ENCODE measurements at places on chromosomes 16 and 17.

- DNase-seq = no peak
These were observed 42.5 kb downstream of the YPEL2 start for GRCh38 chr17:59373882-59374495.

DNA sequence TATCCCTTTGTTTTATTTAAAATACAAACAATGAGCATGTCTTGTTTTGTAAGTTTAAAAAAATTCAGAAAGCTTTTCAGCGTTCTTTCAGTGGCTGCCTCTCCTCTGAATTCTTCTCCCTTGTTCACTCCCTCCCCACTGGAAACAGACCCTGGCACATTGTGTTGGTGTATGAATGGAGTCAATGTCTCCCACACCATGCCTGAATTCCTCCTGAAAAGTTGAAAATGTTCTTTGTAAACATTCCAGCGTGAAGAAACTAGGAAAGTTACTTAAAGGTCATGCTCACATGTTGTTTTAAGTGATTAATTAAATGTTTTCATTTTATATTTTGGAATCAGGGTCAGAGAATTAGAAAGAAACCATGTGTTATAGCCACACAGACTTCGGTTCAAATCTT is 136.9 kb upstream of the DYNLRB2 start:
- no peak for DNase-seq

DNA sequence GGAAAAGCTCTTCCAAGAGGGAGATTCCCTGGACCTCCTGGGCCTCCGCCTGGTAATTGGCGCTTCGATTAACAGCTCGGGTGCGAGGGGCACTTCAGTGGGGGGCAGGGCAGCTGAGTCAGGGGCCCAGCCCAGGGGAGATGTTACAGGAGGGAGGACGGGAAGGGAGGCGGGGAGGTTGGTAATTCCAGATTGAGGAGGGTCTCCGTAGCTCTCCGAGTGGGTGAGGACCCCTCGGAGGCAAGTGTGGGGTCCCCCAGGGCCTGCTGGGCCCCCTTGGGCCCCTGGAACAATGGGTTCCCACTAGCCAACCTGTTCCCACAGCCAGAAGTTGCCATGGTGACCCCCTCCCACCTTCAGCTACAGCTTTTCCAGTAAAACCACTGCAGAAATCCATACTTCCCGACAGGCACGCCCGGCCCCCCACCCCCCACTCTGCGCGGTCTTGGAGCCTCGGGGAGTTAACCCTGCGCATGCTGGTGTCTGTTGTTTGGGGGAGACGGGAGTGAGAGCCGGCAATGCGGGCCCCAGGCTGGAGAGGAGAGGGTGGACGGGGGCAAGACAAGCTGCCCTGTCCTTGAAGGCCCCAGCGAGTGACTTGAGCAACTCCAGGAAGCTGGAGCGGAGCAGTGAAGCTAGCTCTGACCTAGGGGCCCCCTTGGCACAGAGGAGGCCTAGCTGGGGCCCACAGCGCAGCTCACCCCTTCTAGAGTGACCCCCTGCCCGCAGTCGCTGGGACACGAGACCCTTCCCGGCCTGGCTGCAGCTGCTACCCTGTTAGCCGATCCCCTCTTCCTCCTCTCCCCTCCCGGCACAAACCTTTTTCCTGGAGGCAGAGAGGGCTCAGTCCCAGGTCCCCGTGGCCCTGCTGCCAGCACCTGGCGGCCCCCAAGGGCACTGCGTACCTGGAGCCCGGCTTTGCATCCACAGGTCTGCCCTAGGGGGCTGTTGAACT is 37.8 kb downstream of the TMEM235 start:
- DNase-seq = no peak

GRCh38 chr17:56739776-56740175 is 93.9 kb downstream of the C17orf67 start:
- DNase-seq = no peak

- DNase-seq = no peak
These were observed 16.7 kb upstream of the OR1F1 start for GRCh38 chr16:3171181-3171854.

DNA sequence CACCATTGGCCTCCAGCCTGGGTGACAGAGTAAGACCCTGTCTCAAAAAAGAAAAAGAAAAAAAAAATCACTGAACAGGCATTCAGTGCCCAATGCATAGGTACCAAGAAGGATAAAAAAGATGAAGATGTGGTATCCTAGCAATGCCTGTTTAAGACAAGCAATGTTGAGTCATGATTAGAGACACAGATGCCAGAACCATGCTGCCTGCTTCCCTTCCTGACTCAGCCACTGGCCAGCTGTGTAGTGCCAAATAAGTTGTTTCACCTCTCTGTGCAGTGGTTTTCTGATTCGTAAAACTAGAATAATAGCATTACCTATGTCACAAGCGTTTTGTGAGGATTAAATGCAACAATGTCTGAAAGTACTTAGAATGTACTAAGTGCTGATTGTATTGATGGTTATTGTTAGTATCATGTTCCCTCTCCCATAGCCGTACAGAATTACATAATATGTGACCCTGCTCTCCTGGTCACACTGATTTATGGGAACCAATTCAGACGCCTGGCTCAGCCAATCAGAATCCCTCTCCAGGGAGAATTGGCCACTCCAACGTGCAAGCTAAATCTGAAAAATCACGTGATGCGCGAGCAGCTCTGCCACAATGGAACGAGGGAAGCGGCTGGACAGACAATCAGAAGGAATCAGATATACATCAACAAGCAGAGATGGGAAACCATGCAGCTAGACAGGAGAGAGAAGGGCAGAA is 241.9 kb downstream of the SLC39A11 start:
- DNase-seq = no peak

DNA sequence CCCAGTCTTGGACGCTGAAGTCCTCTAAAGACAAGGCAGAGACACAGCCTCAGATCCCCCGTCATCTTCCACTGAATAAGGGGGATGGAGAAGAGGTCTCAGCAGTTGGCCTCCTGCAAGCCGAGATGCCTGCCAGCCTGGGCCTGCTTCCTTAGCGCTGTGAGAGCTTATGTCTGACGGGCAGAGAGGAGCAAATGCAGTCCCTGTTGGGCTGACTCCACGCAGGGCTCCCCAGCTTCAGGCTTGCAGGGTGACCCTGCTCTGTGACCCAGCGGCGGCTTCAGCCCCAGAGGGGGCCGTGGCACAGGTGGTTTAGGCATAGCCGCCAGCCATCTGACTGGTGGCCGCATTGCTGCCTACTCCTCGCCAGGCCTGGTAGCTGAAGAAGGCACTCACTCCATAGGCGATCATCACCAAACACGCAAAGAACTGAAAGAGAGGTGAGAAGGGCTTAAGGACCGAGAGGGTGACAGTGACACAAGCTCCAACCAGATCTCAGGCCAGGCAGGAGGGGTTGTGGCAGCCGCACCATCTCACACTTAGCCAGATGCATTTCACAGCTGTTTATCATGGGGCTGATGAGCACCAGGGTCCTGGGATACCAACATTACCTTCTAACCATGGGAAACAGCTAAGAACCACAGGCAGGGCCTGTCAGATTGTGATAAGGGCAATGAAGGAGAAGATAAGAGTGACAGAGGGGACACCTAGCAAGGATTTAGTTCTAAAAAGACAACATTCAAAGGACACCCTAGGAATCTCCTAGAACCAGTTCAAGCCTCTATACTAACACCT is 11.7 kb downstream of the ARL2BP start:
- no peak for DNase-seq

DNA sequence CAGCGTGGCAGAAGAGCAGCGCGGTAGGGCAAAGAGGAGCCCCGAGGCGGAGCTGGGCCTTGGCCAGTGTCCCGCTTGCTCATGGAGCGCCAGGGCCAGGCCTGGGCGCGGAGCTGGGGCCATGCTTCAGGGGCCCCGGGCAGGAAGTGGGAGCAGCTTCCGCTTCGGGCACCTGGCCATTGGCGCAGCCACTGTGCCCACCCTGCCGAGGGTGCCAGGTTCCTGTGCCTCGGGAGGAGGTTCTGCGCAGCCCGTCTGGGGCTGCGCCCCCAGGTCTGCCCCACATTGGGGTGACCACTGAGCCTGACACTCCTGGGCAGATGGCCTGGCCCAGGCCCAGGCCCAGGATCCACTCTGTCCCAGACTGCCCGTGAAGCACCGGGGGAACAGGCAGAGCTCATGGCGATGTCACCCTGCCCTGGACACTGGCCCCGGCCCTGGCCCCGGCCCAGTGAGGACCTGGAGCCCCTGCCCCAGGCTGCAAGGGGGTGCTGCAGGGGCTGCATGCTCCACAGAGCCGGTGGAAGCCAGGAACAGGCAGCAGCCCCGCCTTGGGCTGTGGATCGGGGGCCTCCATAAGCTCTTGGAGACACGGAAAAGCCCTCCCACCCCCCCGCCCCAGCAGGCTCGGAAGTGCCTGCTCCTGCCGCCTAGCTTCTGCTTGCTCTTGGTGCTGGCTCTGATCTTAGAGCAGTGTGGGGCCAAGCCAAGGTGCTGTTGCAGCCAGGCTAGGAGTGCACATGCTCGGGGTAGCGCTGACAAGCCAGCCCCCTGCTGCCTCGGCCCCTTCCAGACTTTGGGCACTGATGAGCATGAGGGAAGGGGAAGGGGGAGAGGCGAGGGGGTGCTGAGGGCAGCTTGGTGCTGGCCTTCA is 35.9 kb upstream of the FOXJ1 start:
- no peak for DNase-seq

- DNase-seq = no peak
These were observed 20.7 kb upstream of the C16orf78 start for GRCh38 chr16:49352892-49353291.

GRCh38 chr17:82315703-82316358 is 1.6 kb downstream of the CD7 start:
- no peak for DNase-seq

- DNase-seq = no peak
These were observed 8.4 kb downstream of the RARA start for GRCh38 chr17:40317345-40317873.

DNA sequence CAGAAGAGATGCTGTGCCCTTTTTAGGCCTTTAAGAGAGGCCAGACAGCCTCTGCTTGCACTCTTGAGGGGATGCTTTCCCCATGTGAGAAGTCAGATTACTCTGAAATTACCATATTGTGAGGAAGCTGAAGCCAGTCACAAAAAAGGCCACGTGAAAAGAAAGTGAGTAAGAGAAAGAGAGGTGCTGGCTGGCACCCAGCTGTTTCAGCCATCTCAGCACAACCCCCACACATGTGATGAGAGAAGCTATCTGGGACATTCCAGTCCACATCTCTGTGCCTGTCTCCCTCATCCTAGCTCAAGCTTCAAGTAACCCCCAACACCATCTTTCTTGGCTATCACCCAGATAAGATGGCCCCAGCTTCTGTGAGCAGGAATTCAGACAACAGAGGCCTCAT is 131.4 kb downstream of the HS3ST2 start:
- DNase-seq = no peak

DNA sequence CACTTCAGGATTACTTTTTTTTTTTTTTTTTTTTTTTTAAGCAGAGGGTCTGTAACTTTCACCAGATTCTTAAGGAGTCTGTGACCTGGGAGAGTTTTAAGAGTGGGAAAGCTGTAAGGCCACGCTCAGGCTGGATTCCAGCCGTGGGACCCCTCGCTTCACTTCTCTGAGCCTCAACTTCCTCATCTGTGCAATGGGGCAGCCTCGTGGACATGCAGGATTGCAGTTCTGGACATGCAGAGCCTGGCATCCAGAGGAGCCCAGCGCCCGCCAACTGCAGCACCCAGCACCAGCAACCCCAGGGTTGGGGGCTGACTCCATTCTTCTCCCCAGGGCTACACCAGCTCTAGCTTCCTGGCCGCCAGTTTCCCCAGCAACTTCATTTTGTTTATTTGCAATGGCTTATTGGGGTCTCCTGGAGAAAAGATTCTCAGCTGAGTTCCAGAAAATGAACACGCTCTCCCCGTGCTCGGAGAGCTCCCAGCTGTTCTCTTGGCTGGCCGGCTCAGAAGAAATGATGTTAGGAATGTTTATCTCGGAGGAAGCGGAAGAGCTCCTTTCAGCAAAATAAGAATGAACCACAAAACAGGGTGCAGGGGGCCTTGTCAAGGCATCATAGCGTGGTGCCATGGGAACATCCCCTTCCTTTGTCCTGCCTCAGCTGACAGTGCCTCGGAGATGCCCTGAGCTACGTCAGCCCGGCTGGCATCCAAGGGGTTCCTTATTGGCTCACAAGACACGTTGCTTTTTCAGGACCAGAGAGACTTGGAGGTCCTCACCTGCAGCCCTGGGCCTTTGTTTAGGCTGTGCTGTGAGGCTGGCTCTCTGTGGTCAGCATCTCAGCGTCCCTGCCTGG is 22.9 kb upstream of the ZCCHC14 start:
- DNase-seq = no peak

GRCh38 chr17:43905985-43906852 is 1.1 kb downstream of the MPP2 start:
- DNase-seq = peak; percentile 77

GRCh38 chr17:2749058-2749783 is at the start of gene CCDC92B:
CCDC92B (minus strand) TSS chr17:2749652; CDS start chr17:2735145, 14,507 bp downstream.
- peak; percentile 15 for DNase-seq

- no peak for DNase-seq
These were observed 32.4 kb downstream of the SPAG9 start for GRCh38 chr17:51088287-51088686.

- no peak for DNase-seq
These were observed 59.2 kb downstream of the BMERB1 start for GRCh38 chr16:15493466-15494180.

- no peak for DNase-seq
These were observed 95.7 kb upstream of the AKTIP start for GRCh38 chr16:53598511-53599275.

DNA sequence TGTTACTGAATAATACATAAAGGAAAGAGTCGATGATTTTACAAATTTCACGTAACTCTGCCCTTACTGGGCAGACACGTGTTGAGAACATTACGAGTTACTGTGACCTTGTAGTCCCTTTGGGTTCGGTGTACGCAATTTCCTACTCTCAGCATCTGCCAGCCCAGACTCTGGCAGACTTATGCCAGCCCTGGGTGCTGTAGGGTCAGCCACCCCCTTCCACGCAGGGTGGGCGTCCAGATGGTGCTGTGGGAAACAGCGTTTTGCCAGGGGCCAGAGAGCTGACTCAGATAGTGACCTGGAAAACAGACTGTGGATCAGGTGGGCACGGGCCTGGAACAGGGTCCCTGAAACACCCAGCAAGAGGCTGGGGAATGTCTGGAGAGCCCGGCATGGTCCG is 148.9 kb downstream of the RPTOR start:
- DNase-seq = no peak

DNA sequence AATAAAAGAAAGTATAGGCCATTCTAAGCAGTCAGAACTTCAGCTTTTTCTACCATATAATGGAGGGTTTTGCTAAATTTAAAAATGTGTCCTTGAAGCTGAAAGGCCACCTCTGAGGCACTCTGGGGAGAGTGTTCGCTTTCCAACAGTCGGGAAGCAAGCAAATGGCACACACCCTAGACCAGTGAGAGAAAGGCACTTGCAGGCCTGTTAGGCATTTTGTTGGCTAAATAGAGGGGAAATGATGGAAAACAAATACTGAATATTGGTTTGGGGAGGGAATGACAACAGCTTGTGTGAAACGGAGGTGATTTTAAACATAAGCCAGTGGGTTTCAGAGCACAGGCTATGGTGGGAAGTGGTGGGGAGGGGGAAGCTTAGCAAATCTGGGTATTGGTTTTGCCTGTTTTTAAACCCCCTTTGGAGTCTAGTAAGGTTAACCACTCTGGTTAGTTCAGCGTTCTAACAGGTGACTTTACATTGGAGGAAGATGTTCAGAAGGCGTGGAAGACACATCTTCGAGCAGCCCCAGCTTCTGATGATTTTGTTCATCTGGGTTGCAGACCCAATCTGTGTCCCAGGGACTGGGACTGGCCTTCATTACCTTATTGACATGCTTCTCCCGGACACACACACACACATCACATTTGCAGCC is 90.5 kb downstream of the PRKCA start:
- DNase-seq = no peak

- no peak for DNase-seq
These were observed 9.6 kb upstream of the SPN start for GRCh38 chr16:29653471-29653870.
